Urinary bladder (tissue), 4 donors: ENCODE measurements at places on chromosomes 3 and 15. TPM values are rescaled to one million over a fixed set of nuclear protein-coding genes. Genes with fewer than 3 reads are reported as not detected.

TIMP4 gene
- total RNA-seq: 1.3 TPM

ZPLD1 gene
- total RNA-seq: 0.16 TPM

LSAMP gene
- 24.0 TPM for total RNA-seq

SUCNR1 gene
- 0.48 TPM for total RNA-seq

SLC6A1 gene
- 3.2 TPM for total RNA-seq

CCDC39 gene
- total RNA-seq: not detected

SLC12A1 gene
- not detected for total RNA-seq

TMEM158 gene
- total RNA-seq: 1.7 TPM

DNA sequence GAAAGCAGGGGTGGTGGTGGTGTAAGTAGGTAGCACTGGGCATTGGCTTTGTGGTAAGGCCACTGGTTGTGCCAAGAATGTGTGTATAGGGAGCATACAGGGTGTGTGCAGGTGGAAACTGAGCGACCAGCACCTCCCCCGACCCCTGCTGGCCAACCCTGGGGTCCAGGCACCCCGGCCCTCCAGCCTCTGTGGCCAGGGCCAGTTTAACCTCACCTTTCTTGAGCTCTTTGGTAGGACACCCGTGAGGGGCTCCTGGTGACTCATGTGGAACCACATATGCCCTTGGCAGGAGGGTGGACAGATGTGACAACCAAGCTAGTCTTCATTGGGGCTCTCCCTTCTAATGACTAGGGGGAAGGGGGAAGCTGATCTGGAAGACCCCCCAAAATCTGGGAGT is 19.5 kb downstream of the SHF start:
- no peak for DNase-seq

DNA sequence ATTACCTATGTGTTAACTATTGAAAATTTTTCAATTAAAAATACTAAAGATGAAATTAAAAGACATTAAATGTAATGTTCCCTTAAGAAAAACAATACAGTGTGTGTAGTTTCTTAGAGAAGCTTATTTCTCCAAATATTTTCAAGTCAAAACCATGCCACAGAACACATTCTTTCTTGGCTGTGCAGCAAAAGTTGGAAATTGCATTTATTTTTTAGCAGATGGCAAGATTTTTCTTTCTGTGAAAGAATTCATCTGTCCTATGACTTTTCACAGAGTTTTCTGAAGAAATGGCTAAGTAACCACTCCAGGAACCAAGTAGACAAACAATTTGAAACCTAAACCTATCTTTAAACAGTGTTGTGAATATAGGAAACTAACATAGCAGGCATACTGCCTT is 47.2 kb downstream of the IMPG2 start:
- no peak for DNase-seq

- DNase-seq: no peak
Measured at GRCh38 chr15:69338535-69339213, 40.0 kb downstream of the PAQR5 start.

DNA sequence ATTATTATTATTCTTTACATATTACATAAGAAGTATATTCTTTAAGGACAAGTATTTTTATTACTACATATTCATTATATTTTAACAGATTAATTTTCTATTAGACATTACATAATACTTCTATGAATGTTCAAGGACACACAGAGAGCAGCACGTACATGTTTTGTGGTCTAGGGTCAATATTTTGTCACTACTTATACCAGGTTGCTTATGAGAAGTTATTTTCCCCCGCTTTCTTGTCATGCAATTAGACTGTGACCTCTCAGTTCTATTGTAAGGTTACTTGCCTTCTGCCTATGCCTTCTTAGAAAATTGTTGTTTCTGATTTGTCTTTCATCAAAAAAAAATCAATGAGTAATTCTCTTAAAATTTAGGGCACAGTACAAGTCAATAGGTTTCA is 21.5 kb downstream of the BCHE start:
- DNase-seq: no peak

DNA sequence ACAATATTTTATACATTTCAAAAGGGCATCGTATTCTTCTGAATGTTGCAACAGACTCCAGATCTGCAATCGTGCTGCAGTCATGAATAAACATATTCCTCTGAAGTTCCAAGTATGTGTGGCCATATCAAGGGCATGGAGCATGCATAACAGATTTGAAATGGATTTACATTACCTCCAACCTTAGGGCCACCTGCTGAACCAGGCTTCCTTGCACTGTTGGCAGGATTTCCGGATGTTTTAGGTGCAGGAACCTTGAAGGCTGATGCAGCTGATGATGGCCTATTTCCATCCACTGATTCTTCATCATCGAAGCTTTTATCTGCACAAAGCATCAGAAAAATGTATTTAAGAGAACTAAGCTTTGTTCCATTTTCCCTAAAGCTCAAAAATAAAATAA is 73.5 kb downstream of the CLASP2 start:
- DNase-seq: no peak

GRCh38 chr15:39200586-39200985 is 380.3 kb upstream of the THBS1 start:
- DNase-seq: no peak

DNA sequence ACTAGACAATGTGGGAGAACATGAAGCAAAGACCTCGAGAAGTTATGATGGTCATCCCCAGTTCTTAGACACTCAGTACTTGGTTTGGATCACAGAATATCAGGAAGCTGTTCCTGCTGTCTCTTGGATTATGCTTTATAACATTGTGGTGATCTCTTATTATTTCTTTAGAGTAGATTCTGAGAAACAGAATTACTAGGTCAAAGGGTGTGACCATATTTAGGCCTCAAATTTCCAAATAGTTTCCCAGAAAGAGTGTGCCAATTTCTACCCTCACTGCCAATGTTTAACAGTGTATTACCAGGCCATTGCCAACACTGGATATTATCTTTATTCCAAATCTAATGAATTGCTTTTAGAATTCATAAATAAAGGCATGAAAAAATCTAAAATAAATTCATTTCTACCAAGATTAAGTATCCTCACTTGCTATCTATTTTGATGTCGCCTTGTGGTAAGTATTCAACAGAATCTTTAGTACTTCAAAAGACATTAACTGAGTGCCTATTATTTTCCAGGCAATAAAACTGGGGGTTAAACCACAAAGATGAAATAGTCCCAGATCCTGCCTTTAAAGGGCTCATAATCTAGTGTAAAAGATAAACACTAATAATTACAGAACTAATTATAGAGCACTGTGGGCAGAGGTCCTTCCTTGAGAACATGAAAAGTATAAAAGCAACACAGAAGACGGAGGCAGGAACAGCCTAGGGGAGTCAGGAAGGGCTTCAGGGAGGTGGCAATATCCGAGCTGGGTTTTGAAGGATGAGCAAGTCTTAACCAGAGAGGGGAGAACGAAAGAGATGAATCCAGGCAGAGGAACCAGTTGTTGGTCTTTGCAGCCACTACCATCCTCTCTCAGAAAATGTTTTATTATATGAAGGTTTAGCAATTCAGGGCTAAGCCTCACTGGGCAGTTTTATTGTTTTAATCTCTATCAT is 86.8 kb downstream of the IGF2BP2 start:
- DNase-seq: no peak

- no peak for DNase-seq
Measured at GRCh38 chr15:78457101-78457500, 19.1 kb downstream of the IREB2 start.

- DNase-seq: no peak
Measured at GRCh38 chr3:128238184-128238489, 84.9 kb downstream of the EEFSEC start.

GRCh38 chr3:147371140-147371539 is 35.2 kb downstream of the ZIC4 start:
- no peak for DNase-seq

DNA sequence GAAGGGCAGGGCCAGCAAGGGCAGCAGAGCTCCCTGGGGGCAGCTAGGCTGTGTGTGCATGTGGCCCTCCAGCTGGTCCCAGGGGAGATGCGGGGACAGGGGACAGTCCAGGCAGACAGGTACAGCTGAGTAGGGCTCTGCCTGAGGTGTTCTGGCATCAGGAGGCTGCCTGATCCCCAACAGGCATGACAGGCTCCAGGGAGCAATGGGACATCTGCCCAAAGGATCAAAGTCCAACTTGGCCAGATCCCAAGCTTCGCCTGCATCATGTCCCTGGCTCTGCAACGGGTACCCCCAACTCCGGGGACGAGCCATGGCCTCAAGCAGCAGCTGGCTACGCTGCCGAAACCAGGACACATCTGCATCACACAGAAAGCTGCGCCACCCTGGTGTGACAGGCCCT is 21.8 kb downstream of the ATRIP start:
- no peak for DNase-seq
